Tibial nerve (tissue), 4 donors: ENCODE measurements at places on chromosomes 3 and 15. TPM values are rescaled to one million over a fixed set of nuclear protein-coding genes. Genes with fewer than 3 reads are reported as not detected.

LRRC15 gene
- not detected for total RNA-seq

MTHFS gene
- 15.9 TPM for total RNA-seq

GOLGA8G gene
- not detected for total RNA-seq

ADAMTS9 gene
- total RNA-seq: 145 TPM

LRTM1 gene
- not detected for total RNA-seq

EXD1 gene
- total RNA-seq: not detected

IRAK2 gene
- 1.5 TPM for total RNA-seq

SRGAP3 gene
- total RNA-seq: 11.7 TPM

TGM5 gene
- total RNA-seq: not detected

A4GNT gene
- not detected for total RNA-seq

SCAMP5 gene
- 6.9 TPM for total RNA-seq

GP5 gene
- total RNA-seq: not detected

TBC1D23 gene
- 29.5 TPM for total RNA-seq

DNA sequence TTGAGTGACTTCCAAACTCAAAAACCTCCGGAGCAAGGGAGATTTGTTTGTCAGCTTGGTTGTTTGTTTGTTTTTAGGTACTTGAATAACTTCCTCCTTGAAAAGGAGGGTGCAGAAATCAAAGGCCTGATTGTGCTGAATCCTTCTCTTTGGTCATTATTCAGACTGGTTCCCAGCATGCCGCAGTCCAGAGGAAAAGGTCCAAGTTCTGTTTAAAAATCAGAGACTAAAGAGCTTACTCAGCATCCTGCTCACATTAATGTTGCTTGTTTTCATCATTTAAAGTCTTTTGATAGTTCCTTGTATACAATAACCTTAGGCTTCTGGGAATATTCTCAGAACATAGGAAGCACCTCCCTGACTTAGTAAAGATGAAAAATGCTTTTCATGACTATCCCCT is 982 bp upstream of the SCG3 start:
- no peak for DNase-seq
- H3K4me3 ChIP-seq: no peak overlapping the region
- no peaks in the 10 kb centered on the region for H3K4me1 ChIP-seq
- H3K27me3 ChIP-seq: no peaks in the 10 kb centered on the region
- no peak overlapping the region for H3K27ac ChIP-seq
- H3K36me3 ChIP-seq: no peaks in the 10 kb centered on the region

- no peaks in the 10 kb centered on the region for H3K27me3 ChIP-seq
- H3K27ac ChIP-seq: peak overlapping the region; percentile 96
- peak; percentile 10 for DNase-seq
- peaks cover 49% of the 10 kb centered on the region for H3K4me1 ChIP-seq
Observed at GRCh38 chr3:132660811-132661070, 612 bp downstream of the UBA5 start.

DNA sequence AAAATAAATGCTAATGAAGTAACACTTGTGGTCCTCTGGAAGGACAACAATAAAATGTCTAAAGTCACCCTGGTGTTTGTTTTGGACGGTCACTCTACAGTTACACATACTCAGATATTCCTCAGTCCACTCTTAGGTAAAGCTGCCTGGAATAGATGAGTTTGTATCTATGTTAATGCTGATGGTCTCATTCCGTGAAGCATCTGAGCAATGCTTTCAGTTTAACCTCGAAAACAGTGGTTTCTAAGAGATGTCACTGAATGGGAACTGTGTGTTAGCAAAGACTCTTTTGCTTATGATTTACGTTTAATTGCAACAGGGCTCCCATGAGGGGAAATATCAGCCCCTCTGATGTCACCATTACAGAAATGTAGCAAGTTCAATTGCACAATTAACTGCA is 49.1 kb downstream of the FBN1 start:
- no peak overlapping the region for H3K4me3 ChIP-seq
- H3K36me3 ChIP-seq: no peaks in the 10 kb centered on the region
- H3K27me3 ChIP-seq: no peaks in the 10 kb centered on the region
- no peak overlapping the region for H3K27ac ChIP-seq
- DNase-seq: no peak

DNA sequence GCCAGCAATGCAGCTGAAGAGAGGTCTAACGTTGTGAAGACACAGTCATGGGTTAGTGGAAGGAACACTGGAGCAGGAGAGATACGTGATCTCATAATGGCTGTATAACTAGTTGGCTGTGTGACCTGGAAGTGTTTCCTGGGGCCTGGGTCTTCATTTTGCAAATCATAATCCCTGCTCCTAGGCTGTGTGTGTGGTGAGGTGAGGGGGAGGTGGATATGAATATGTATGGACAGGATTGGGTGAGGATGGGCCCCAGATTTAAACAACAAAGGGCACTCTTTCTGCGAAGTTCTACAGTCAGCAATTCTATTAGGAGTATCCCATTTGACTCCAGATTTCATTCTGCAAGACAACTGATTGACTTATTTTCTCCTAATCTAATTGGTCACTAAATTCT is 41.3 kb downstream of the ANKRD28 start:
- H3K36me3 ChIP-seq: no peaks in the 10 kb centered on the region
- H3K4me1 ChIP-seq: no peaks in the 10 kb centered on the region
- DNase-seq: no peak
- H3K4me3 ChIP-seq: no peak overlapping the region
- H3K27ac ChIP-seq: no peak overlapping the region

- no peaks in the 10 kb centered on the region for H3K4me1 ChIP-seq
- no peaks in the 10 kb centered on the region for H3K36me3 ChIP-seq
- no peaks in the 10 kb centered on the region for H3K27me3 ChIP-seq
- DNase-seq: no peak
Observed at GRCh38 chr3:55782351-55782750, 295.2 kb upstream of the WNT5A start.

DNA sequence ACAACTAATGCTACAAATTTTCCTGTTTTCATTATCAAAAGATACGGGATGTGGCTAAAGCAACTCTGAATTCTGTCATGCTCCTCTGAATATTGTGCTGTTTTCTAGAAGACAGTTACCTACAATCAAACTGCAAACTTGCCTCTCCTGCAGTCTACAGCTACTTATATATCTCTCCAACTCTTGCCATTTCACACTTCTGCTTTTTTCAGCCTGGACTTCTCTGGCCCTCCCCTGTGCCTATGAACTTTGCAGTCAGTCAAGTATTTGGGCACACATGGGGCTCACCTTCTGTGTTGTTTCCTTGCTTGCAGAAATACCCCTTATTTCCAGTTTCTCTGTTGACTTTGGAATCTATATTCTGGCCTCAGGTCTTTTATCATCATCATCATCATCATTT is 575.6 kb downstream of the GRM7 start:
- H3K4me1 ChIP-seq: no peaks in the 10 kb centered on the region
- DNase-seq: no peak
- H3K27me3 ChIP-seq: no peaks in the 10 kb centered on the region
- H3K4me3 ChIP-seq: no peak overlapping the region

DNA sequence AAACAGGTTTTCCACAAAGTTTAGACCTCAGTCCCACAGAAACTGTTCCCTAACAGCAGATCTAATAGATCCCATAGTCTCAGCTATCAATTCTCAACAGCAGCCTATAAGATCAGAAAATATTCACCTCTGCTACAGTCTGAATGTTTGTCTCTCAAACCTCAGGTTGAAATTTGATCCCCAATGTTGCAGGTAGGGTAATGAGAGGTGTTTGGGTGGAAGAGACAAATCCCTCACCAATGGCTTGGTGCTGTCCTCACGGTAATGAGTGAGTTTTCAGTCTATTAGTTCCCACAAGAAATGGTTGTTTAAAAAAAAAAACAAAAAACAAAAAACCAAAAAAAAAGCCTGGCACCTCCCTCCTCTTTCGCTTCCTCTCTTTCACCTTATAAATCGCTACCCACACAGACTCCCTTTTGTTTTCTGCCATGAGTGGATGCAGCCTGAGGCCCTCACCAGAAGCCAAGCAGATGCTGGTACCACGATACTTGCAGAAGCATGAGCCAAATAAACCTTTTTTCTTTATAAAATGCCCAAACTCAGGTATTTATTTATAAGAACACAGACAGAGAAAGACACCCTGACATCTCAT is 14.2 kb downstream of the ZNF280D start:
- no peak overlapping the region for H3K27ac ChIP-seq
- peaks cover 6% of the 10 kb centered on the region for H3K36me3 ChIP-seq
- no peaks in the 10 kb centered on the region for H3K4me1 ChIP-seq
- no peak for DNase-seq
- H3K4me3 ChIP-seq: no peak overlapping the region

DNA sequence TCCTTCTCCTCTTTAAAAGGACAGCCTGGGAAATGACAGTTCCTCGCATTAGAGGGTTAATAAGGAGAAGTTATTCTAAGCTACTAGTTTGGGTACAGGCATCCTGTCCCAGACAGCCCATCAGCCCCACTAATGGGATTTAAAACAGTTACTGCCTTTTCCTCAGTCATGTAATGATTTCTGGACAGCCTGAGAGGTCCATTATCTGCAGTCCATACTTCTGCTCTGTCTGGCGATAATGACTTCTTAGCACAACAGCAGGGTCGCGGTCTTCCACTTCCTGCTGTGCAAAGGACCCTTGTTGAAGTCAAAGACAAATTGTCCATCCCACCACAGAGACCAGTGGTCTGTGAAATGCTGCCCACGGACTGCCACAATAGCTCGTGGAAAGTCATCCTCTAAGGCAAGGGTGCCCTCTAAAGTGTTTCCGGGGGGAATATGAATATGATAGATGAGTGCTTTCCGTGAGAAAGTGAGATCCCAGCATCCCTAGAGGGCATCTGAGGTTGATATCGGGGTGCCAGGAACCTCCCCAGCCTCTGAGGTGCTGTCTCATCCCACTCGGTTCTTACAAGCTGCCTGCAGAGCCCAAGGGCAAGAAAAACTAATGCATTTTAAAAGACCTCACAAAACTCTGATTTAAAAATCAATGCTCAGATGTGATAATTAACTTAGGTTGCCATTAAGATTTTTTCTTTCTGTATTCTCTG is 100.7 kb downstream of the SHOX2 start:
- no peaks in the 10 kb centered on the region for H3K36me3 ChIP-seq
- no peak overlapping the region for H3K4me3 ChIP-seq
- DNase-seq: no peak
- H3K27me3 ChIP-seq: no peaks in the 10 kb centered on the region
- H3K4me1 ChIP-seq: no peaks in the 10 kb centered on the region
- no peak overlapping the region for H3K27ac ChIP-seq

- no peaks in the 10 kb centered on the region for H3K36me3 ChIP-seq
- no peaks in the 10 kb centered on the region for H3K27me3 ChIP-seq
- no peak overlapping the region for H3K4me3 ChIP-seq
- no peak overlapping the region for H3K27ac ChIP-seq
- H3K4me1 ChIP-seq: no peaks in the 10 kb centered on the region
Observed at GRCh38 chr15:81752546-81752942, 293.3 kb downstream of the MEX3B start.

DNA sequence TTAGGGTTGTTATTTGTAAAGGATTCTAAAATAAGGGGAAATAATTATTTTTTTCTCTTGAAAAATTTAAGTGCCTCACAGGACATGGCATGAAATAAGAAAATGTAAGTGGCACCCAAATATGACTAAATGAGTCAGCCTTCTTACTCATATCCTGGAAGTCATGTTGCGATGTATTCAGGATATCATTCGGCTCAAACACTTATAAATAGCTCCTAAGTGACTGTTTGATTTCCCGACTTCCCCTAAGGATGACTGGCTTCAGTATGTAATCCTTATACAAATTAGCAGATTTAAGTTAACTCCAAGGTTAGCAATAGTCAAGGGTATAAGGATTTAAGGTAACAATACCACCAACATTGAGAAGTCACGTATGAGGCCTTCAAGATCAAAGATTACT is 57.3 kb upstream of the OSTN start:
- DNase-seq: no peak
- H3K4me3 ChIP-seq: no peak overlapping the region
- no peaks in the 10 kb centered on the region for H3K36me3 ChIP-seq
- H3K27me3 ChIP-seq: no peaks in the 10 kb centered on the region
- no peak overlapping the region for H3K27ac ChIP-seq
- no peaks in the 10 kb centered on the region for H3K4me1 ChIP-seq

DNA sequence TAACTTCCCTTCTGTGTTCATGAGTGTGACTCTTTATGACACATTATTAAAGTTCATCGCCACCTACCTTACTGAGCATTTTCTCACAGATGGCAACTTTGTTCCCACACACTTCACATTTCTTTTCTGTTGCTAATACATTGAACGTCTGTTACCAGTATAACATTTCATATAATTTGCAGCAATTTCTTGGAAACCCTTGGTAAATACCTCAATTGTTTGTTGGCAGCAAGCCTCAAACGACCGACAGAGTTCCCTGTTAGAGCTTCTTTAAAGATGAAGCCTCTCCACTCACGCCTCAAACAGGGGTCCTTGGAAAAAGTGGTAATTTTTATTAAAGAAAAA is 3.2 kb upstream of the CHSY1 start:
- no peak for DNase-seq
- no peak overlapping the region for H3K27ac ChIP-seq
- peaks cover 22% of the 10 kb centered on the region for H3K4me1 ChIP-seq
- H3K27me3 ChIP-seq: no peaks in the 10 kb centered on the region
- no peak overlapping the region for H3K4me3 ChIP-seq
- H3K36me3 ChIP-seq: no peaks in the 10 kb centered on the region

GRCh38 chr3:54665016-54665600 is 262.8 kb downstream of the LRTM1 start:
- H3K4me1 ChIP-seq: no peaks in the 10 kb centered on the region
- H3K36me3 ChIP-seq: no peaks in the 10 kb centered on the region
- H3K4me3 ChIP-seq: no peak overlapping the region
- DNase-seq: no peak

GRCh38 chr3:188727052-188727451 is 444.7 kb upstream of the TPRG1 start:
- H3K27ac ChIP-seq: no peak overlapping the region
- no peaks in the 10 kb centered on the region for H3K4me1 ChIP-seq
- H3K27me3 ChIP-seq: no peaks in the 10 kb centered on the region
- no peak overlapping the region for H3K4me3 ChIP-seq
- no peaks in the 10 kb centered on the region for H3K36me3 ChIP-seq

- H3K27ac ChIP-seq: no peak overlapping the region
- H3K4me1 ChIP-seq: no peaks in the 10 kb centered on the region
- no peak overlapping the region for H3K4me3 ChIP-seq
- no peaks in the 10 kb centered on the region for H3K27me3 ChIP-seq
- no peak for DNase-seq
Observed at GRCh38 chr3:144272680-144273079, 301.1 kb downstream of the DIPK2A start.

GRCh38 chr3:25724948-25725645 is 58.1 kb downstream of the NGLY1 start:
- H3K27me3 ChIP-seq: no peaks in the 10 kb centered on the region
- H3K4me1 ChIP-seq: no peaks in the 10 kb centered on the region
- DNase-seq: no peak
- no peak overlapping the region for H3K27ac ChIP-seq
- H3K4me3 ChIP-seq: no peak overlapping the region

DNA sequence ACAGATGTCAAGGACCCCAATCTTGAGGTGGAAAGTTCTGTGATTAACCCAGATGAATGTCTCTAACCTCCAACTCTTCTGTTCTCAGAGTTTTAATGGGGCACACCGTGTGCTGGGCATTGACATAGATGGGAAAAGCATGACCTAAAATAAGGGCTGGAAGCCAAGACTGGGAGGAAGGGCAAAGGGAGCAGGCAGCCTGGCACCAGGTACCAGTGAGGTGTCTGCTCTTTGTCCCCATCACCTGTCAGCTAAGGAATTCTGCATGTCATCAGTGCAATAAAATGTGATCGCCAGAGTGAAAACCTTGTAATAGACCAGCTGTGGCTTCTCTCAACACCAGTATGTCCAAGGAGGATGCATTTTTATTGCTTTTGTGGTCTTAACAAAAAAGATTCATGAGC is 143.5 kb upstream of the TPM1 start:
- no peak overlapping the region for H3K4me3 ChIP-seq
- H3K36me3 ChIP-seq: no peaks in the 10 kb centered on the region
- no peaks in the 10 kb centered on the region for H3K27me3 ChIP-seq
